Omental fat pad (tissue), 4 donors: ENCODE measurements at places on chromosomes 6 and 20.

- no peak for DNase-seq
Observed at GRCh38 chr20:31781945-31782344, 37.2 kb upstream of the MYLK2 start.

- no peak for DNase-seq
Observed at GRCh38 chr6:124368131-124368530, 564.5 kb downstream of the NKAIN2 start.

DNA sequence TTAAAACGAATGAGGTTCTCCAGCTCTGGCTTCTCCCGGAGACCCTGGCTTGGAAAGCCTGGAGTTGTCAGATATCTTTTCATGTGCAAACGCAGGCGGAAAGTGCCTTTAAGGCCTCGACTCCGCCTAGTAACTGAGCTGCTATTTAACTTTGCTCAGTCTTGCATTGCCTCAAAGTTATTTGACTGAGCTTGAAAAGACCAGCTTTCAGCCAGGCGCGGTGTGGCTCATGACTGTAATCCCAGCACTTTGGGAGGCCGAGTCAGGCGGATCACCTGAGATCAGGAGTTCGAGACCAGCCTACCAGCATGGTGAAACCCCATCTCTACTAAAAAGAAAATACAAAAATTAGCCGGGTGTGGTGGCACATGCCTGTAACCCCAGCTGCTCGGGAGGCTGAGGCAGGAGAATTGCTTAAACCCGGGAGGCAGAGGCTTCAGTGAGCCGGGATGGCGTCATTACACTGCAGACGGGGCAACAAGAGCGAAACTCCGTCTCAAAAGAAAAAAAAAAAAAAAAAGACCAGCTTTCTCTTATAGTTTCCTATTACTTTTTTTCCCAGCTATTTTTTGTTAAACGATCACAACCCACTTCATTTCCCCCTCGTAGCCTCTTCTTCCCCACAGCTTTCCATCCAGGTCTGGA is 1.9 kb downstream of the GCNT2 start:
- no peak for DNase-seq

- no peak for DNase-seq
Observed at GRCh38 chr6:156821707-156822106, 44.5 kb downstream of the ARID1B start.

DNA sequence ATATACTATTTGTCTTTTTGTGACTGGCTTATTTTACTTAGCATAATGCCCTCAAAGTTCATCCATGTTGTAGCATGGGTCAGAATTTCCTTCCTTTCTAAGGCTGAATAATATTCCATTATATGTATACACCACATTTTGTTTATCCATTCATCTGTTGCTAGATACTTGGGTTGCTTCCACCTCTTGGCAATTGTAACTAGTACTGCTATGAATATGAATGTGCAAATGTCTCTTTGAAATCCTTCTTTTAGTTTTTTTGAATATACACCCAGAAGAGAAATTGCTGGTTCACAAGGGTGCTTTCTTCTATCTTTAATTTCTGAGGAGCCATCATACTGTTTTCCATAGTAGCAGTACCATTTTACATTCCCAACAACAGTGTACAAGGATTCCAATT is 21.3 kb upstream of the MAP7 start:
- DNase-seq, result no peak

DNA sequence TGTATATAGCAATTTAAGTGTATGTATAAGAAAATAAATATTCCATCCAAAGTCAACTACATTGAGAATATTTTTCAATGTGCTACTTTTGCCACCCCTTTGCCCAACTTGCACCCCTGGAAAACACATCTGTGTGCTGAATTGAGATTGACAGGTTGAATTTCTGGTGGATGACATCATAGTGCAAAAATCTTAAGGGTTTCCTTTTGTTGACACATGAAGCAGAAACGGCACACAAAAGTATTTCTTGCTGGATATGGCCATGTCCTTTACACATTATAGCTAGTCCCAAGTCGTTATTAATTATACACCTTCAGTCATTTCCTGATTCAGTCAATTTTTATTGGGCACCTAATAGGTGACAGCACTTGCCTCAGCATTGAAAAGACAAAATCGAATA is 188.7 kb upstream of the FBXL4 start:
- DNase-seq, result no peak

- DNase-seq, result no peak
Observed at GRCh38 chr20:8749101-8749500, 319.8 kb upstream of the PLCB4 start.

DNA sequence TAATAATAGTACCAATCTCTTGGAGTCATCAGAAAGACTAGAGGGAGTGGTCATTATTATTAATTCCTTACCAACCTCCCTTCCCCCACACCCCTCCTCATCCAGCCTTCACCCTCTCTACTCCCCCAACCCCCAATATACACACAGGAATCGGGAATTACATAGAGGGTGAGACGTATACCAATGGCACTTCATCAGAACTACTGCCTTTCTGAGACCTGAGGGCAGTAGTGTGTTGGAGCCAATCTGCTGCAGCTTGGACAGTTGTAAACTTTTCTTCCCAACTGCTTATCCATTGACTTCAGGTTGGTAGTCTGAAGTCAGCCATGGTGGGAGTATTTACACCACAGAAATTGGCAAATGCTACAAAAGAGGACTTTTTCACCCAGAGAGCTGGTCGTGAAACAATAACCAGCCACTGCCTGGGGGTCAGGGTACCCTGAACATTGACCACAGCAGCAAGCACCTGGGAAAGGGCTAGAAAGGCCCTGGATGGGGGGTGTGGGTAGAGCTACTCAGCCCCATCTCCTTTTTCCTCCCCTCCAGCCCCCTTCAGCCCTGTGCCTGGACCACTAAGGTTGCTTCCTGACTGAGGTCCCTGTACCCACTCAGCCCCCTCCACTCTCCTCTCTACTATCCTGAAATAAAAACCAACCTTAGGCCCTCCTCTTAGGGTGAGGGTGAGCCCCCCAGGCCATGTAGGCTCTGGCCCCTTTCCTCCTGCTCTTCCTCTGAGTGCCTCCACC is 161.5 kb downstream of the MRPL14 start:
- no peak for DNase-seq

DNA sequence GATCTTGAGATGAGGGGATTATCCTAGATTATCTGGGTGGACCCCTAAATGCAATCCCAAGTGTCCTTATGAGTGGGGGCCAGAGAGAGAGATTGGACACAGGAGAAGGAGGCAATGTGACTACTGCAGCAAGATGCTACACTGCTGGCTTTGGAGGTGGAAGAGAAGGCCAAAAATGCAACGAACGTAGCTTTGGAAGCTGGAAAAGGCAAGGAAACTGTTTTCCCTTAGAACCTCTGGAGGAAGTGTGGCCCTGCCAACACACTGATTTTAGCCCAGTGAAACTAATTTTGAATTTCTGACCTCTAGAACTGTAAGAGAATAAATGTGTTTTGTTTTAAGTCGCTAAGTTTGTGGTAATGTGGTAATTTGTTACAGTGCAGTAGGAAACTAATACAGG is 15.7 kb downstream of the PPARD start:
- DNase-seq, result no peak

DNA sequence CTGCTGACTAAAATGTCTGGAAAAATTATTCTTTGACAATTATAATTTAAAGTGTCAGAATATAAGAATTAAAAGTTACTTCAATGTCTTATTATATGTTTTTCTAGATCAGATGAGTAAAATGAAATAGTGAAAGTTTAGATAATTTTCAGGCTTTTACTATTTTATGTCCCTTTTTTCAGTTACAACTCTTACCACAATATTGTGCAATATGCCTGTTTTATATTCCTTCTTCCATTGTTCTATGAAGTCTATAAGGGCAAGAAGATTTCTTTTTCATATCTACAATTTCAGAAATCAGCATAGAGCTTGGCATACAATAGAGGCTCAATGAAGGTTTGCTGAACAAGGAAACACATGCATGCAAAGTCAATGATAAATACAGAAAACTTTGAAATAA is 401.2 kb upstream of the HTR1E start:
- DNase-seq, result no peak
